SK-N-SH (cell line): ENCODE measurements at places on chromosomes 1 and 21. TPM values are rescaled to one million over a fixed set of nuclear protein-coding genes. Genes with fewer than 3 reads are reported as not detected.

DNA sequence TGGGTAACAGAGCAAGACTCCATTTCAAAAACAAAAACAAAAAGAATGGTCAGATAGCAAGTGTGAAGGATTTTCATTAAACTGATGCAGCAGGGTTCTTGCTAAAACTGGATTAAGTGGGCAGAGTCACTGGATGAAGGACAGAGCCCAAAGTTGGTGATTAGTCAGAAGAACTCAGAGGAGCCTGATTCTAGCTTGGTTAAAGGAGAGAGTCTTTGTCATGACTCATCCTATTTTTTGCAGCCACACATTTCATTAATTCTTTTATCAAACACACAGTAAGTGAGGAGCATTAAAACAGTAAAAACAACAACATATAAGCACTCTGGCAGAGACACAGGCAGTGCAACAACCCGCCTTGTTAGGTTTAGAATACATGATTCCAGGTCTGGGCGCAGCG, 56.0 kb upstream of the EDARADD start:
- H3K27me3 ChIP-seq: no peaks in the 10 kb centered on the region
- H3K36me3 ChIP-seq: no peaks in the 10 kb centered on the region
- H3K4me3 ChIP-seq: no peak overlapping the region

- H3K4me1 ChIP-seq: no peaks in the 10 kb centered on the region
- no peaks in the 10 kb centered on the region for H3K36me3 ChIP-seq
- peaks cover 14% of the 10 kb centered on the region; the same call in 1 of the 2 replicates for H3K27me3 ChIP-seq
- no peak for DNase-seq
- no peak overlapping the region for H3K27ac ChIP-seq
Measured at GRCh38 chr1:181310560-181310959, 172.8 kb upstream of the CACNA1E start.

DNA sequence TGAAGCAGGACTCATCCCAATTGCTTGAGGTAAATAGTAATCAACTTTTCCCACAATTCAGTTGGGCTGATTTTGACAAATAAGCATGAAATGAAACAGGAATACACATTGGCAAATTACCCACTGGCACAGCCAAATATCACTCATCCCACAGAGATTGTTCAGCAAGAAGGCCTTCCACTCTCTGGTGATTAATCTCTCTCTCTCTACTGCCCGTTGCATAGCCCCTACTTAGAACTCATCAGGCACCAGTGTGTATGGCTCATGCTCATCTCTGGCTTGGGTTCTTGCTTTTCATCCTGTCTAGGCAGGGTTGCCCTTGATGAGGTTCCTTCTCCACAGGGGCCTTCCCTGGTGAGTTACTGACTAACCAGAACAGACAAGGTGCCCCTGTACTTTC, 1.1 kb downstream of the BSDC1 start:
- peak overlapping the region; percentile 83 for H3K4me3 ChIP-seq
- H3K4me1 ChIP-seq: no peaks in the 10 kb centered on the region
- peaks cover 17% of the 10 kb centered on the region for H3K36me3 ChIP-seq
- no peak for DNase-seq
- no peaks in the 10 kb centered on the region for H3K27me3 ChIP-seq

- no peaks in the 10 kb centered on the region for H3K27me3 ChIP-seq
- DNase-seq: no peak
- H3K27ac ChIP-seq: no peak overlapping the region
- H3K4me1 ChIP-seq: no peaks in the 10 kb centered on the region
- H3K36me3 ChIP-seq: no peaks in the 10 kb centered on the region
Measured at GRCh38 chr1:29354511-29355098, 118.3 kb downstream of the PTPRU start.

GRCh38 chr1:236904892-236905741, 99.1 kb downstream of the MT1HL1 start:
- no peak overlapping the region for H3K4me3 ChIP-seq
- H3K27ac ChIP-seq: no peak overlapping the region
- no peak for DNase-seq

DNA sequence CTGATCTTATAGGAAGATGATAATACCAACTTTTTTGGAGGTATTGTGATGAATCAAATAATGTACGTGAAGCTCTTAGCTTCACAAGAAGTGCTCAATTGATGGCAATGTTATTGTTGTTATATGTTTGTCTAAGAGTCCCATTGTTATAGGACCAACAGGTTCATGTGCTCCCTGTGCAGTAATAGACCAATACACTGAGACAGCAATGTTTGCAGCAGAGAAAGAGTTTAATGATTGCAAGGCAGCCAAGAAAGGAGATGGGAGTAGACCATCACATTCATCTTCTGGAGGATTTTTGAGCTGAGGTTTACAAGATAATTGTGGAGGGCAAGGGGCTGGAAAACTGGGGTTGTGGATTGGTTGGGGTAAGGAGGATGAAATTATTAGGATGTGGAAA, 143.0 kb downstream of the CNIH3 start:
- H3K27ac ChIP-seq: no peak overlapping the region
- no peaks in the 10 kb centered on the region for H3K36me3 ChIP-seq
- no peaks in the 10 kb centered on the region for H3K4me1 ChIP-seq
- no peaks in the 10 kb centered on the region for H3K27me3 ChIP-seq
- no peak overlapping the region for H3K4me3 ChIP-seq

- no peaks in the 10 kb centered on the region for H3K36me3 ChIP-seq
- no peak overlapping the region for H3K4me3 ChIP-seq
- H3K27me3 ChIP-seq: no peaks in the 10 kb centered on the region
- DNase-seq: no peak
- H3K27ac ChIP-seq: no peak overlapping the region
Measured at GRCh38 chr1:67534627-67535065, 104.4 kb upstream of the SERBP1 start.

DNA sequence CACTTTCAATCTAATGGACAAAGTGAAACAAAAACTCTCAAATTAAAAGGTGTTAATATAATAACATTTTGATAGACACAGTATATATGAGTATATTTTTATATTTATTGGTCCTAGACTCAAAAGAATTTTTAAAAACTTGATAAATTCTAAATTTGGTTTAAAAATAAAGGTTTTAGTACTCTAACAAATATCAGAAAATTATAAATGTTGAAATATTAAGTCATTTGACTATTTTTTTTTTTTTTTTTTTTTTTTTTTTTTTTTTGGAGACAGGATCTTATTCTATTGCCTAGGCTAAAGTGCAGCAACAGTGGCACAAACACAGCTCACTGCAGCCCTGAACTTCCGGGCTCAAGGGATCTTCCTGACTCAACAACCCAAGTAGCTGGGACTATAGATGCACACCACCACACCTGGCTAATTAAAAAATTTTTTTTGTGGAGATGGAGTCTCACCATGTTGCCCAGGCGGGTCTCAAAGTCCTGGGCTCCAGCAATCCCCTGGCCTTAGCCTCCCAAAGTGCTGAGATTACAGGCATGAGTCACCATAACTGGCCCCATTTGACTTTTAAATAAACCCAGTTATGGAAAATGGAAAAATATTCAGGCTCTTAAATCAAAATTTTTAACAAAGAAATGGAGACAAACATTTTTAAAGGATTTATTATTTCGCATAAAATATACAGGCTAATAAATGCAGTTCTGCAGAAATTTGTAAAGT, 60.8 kb upstream of the RBM34 start:
- no peak for DNase-seq
- H3K27me3 ChIP-seq: no peaks in the 10 kb centered on the region
- H3K36me3 ChIP-seq: peaks cover 41% of the 10 kb centered on the region
- no peak overlapping the region for H3K27ac ChIP-seq
- H3K4me3 ChIP-seq: no peak overlapping the region
- H3K4me1 ChIP-seq: no peaks in the 10 kb centered on the region

DNA sequence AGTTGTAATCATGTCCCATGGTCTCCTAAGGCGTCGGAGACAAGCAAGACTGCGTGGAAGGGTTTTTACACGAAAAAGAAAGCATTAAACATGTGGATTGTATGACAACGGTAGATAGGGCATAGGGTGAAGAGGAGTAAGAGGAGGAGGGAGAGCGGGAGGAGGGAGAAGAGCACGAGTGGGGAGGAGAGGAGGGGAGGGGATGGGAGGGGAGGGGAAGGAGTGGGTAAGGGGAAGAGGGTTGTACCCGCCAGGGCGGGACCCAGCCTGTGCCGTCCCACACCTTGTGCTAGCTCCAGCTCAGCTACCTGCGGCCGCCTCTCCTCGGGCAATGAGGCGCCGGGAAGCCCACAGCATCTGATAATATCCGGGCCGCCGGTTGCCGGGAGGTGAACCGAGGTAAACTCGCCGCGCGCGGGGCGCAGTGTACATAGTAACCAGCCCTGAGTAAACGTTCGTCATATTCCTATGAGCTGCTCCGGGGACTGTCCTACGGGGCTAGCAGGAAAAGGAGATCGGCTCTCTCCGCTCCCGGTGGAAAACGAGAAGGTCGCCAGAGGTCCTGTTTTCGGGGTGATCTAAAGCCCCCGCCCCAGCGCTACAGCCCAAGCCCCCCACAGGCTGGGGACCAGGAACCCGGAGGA, 449 bp upstream of the RCAN3 start:
- H3K4me3 ChIP-seq: peak overlapping the region; percentile 78
- DNase-seq: no peak
- peaks cover 7% of the 10 kb centered on the region; the same call in 1 of the 2 replicates for H3K4me1 ChIP-seq
- H3K27ac ChIP-seq: peak overlapping the region; percentile 74
- H3K36me3 ChIP-seq: peaks cover 5% of the 10 kb centered on the region

DNA sequence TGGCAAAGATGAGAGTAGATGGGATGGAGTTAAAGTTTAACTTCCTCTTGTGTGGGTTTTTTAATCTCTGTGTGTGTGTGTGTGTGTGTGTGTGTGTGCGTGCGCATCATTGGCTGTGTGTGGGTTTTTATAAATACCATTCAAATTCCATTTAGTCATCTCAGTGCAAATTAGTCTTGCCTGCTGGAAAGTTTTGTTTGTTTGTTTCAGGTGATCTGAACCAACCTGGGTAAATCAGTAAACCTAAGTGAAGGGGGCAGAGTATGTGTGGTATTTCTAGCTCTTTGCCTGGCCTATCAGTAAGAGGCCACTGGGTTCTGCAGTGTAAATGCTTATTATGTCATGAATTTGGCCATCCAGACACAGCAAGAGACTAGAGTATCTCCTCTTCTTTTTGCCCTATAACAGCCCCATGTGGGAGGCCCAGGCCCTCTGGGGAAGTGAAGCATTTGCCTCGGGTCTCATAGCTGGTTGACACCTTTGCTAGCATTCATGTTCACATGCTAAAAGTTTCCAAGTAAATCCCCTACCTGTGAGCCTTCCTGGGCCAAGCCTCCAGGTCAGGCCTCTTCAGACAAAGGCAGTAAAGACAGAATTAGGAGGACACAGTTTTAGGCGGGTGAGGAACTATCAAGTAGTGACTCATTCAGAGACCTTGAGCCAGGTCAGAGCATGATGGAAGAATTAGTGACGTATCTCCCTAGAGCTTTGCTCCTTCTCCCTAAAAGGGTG, 14.7 kb downstream of the INTS3 start:
- peaks cover 25% of the 10 kb centered on the region for H3K36me3 ChIP-seq
- DNase-seq: no peak
- H3K27ac ChIP-seq: no peak overlapping the region
- no peaks in the 10 kb centered on the region for H3K4me1 ChIP-seq
- H3K4me3 ChIP-seq: no peak overlapping the region

DNA sequence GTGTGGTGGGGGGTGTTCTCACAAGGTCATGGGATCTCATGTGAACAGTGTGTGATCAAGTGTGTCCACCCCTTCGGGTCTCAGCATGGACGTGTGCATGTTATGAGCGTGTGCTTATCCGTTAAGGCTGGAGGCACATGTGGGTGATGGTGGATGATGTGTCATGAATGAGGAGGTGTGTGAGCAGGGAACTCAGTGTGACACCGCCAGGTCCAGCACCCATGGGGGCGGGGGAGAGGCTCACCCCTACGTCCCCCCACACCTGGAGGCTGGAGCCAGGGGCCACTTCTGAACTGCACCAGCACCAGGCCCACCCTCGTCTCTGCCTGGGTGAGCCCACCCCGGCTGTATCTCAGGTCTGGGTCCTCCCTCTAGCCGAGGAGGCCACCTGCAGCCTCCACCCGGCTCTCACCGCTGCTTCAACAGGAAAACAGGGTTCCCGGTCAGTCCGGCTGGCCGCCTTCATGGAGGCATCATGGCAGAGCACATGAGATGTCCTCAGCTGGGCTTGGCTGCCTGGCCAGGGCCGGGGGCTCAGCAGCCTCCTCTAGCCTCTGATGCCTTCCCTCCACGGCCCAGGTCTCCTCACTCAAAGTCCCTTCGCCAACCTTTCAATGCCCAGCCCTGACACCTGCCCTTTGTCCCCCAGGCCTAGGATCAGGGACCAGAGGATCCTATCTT, 34.2 kb upstream of the C1QA start:
- no peaks in the 10 kb centered on the region for H3K36me3 ChIP-seq
- no peak overlapping the region for H3K4me3 ChIP-seq
- H3K27me3 ChIP-seq: no peaks in the 10 kb centered on the region; the same call in 1 of the 2 replicates
- no peak for DNase-seq

- no peaks in the 10 kb centered on the region for H3K36me3 ChIP-seq
- peak; percentile 31 for DNase-seq
- no peak overlapping the region for H3K4me3 ChIP-seq
- no peaks in the 10 kb centered on the region for H3K4me1 ChIP-seq
- H3K27ac ChIP-seq: no peak overlapping the region
Measured at GRCh38 chr1:166479052-166479631, 312.3 kb upstream of the FAM78B start.

- peaks cover 26% of the 10 kb centered on the region for H3K36me3 ChIP-seq
- H3K4me3 ChIP-seq: peak overlapping the region; percentile 96
- H3K4me1 ChIP-seq: peaks cover 28% of the 10 kb centered on the region
- no peaks in the 10 kb centered on the region for H3K27me3 ChIP-seq
Measured at GRCh38 chr1:19209439-19209989, 552 bp downstream of the UBR4 start.

DNA sequence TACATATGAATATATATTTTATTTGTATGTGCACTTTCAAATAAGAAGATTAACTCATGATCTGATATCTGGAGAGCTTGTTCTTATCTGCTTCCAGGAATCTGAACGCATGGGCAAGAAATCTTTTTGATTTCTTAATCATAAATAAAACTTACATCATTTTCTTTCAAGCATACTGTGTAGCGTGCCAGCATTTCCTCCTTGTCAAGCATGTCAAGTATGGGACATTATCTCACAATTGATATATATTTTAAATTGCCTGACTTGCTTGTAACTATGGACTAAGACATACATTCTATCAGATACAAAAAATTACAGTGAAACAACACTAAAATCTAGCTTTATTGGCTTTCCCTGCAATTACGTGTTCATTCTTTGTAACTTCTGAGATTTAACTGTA, 1128.2 kb downstream of the PLA2G4A start:
- peaks cover 4% of the 10 kb centered on the region for H3K36me3 ChIP-seq
- DNase-seq: no peak
- no peak overlapping the region for H3K27ac ChIP-seq
- no peaks in the 10 kb centered on the region for H3K4me1 ChIP-seq

GNG4 gene
- 1.6 and 2.8 TPM in 2 replicates for polyA plus RNA-seq

GBP2 gene
- 8.7 and 10.2 TPM in 2 replicates for polyA plus RNA-seq

PLPPR4 gene
- 0.61 and 2.1 TPM in 2 replicates for polyA plus RNA-seq

GMEB1 gene
- polyA plus RNA-seq: 3.6 TPM in 2 replicates

IVL gene
- polyA plus RNA-seq: 0.64 and 0.86 TPM in 2 replicates

MACO1 gene
- polyA plus RNA-seq: 6.9 and 7.4 TPM in 2 replicates
